ENCODE measurements at places on chromosomes 2 and 18.

DNA sequence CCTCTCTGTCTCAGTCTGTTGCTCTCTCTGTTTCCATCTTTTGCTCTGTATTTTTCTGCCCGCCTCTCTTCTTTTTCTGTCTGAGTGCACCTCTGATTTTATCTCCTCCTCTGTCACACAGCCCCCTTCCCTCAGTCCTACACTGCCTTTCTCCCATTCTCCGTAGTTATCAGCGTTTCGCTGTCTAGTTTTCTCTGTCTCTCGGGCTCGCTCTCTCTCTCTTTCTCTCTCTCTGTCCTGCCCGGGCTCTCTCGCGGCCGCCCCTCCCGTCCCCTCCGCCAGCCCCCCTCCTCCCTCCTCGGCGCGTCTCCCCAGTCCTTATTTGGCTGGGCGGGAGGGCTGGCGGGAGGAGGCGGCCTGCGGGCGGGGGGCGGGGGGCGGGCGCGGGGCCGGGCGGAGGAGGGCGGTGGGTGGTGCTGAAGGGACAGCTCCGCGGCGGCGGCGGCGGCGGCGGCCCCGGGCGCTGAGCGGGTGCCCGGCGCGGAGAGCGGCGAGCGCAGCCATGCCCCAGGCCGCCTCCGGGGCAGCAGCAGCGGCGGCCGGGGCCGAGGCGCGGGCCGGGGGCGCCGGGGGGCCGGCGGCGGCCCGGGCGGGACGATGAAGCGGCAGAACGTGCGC lies at the start of gene KCNK3:
Gene KCNK3 (plus strand): TSS at position 444 of the 618 bp plus-strand sequence. CDS start 154 bp downstream, at position 598.
- peak; percentile 4 for DNase-seq

DNA sequence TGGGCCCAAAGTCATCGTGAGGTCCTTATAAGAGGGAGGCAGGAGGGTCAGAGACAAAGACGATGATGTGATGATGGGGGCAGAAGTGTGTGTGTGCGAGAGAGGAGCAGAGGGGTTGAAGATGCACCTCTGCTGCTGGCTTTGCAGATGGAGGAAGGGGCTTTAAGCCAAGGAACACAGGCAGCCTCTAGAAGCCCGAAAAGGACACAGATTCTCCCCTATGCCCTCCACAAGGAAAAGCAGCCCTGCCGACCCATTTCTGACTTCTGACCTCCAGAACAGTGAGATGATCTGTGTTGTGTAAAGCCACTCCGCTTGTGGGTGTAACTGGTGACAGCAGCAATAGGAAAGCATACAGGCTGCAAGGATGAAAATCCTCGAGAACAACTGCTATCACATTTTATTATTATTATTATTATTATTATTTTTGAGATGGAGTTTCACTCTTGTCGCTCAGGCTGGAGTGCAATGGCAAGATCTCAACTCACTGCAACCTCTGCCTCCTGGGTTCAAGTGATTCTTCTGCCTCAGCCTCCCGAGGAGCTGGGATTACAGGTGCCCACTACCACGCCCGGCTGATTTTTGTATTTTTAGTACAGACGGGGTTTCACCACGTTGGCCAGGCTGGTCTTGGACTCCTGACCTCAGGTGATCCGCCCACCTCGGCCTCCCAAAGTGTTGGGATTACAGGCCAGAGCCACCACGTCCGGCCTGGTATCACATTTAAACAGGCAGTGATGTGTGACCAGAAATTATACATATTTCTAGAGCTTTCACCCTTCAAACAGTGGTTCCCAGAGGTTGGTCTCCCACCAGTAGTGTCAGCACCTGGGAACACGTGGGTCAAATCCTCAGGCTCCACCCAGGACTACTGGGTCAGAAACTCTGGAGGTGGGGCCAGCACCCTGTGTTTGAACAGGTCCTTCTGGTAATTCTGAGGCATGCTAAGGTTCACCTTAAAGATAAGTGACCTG lies 170.5 kb downstream of the TGIF1 start:
- DNase-seq = no peak

DNA sequence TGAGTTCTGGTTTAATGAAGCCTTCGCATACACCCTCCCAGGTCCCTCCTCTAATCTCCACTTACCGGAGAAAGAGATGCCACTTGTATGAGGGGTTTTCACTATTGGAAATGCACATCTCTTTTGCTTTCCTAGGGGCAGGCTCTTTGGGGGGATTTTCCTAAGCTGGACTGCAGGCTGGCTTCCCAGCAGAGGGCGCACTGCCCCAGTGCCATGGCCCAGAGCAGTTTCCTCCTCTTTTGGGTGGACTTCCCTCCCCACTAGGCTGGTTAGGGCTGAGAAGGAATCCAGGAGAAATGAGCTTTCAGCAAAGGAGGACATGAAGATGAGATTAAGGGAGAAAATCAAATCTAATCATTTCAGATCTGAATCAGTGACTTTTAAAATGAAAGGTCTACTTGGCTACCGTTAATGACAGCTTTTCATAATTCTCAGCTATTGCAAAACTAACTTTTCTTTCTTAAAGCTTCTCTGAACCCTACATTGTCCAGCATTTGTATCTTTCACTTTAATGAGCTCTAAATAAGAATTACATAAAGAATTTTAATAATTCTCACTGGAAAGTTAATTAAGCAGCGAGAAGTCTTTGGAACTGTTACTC lies 784.1 kb upstream of the FANCL start:
- DNase-seq = peak; percentile 1

GRCh38 chr2:205139822-205140463 lies 542.4 kb upstream of the NRP2 start:
- no peak for DNase-seq

DNA sequence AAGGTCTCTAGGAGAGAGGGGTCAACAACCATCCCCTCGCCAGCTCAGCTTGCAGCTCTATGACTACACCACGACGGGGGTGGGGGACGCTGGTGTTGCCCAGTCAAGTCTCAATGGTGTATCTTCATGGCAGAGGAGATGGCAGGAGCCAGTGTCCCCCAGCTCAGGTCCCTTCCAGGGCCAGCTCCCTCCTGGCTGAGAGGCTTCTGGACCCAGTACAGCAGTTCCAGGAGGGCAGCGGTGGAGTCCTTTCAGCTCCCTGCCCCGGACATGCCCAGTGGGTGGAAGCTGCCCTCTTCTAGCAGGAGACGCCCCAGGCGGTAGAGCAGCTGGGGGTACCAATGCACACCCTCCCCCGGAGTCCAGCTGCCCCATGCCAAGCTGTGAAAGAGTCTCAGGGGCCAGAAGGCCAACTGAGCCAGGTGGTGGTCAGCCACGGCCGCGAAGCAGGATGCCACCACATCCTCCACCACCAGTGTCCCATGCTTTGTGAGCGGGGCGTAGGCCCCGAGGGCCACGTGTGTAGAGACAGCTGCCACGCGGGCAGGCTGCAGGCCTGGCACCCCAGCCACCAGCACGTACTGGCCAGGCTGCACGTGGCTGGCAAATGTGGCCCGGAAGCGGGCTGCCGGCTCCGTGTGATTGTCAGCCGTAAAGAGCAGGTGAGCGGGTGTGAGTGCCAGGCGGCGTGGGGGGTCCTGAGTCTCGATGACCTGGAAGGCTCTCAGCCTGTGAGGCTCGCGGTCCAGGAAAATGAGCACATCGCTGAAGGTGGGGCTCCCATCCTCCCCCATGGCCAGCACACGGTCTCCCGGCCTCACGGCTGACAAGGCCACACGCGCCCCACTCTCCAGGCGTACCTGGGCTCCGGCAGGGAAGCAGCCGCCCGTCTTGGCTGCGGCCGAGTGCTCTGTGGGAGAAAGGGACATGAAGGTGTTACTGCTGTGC lies 5.5 kb downstream of the IHH start:
- no peak for DNase-seq

- no peak for DNase-seq
Measured at GRCh38 chr2:128454980-128455720, 136.5 kb upstream of the HS6ST1 start.

GRCh38 chr18:28065031-28065792 lies 111.7 kb downstream of the CDH2 start:
- DNase-seq = no peak

DNA sequence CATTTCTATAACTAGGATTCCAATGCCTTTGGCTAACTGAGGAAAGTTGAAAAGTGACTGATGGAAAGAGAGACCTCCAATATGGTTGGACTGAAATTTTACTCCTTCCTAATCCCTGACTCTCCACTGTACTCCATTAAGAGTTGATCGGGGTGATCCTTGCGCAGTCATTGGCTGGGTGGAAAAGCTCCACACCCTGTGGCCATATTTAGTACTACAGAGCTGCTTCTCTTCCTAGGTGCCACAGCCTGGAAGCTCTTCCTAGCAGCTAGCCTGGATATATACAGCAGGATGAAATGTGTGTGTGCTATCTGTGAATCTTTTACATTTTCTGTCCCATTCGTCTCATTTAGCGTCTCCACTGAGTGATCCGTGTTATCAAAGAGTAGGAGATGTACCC lies 71.2 kb downstream of the MEP1B start:
- no peak for DNase-seq

GRCh38 chr18:48500517-48500916 lies 38.3 kb upstream of the CTIF start:
- DNase-seq = no peak

DNA sequence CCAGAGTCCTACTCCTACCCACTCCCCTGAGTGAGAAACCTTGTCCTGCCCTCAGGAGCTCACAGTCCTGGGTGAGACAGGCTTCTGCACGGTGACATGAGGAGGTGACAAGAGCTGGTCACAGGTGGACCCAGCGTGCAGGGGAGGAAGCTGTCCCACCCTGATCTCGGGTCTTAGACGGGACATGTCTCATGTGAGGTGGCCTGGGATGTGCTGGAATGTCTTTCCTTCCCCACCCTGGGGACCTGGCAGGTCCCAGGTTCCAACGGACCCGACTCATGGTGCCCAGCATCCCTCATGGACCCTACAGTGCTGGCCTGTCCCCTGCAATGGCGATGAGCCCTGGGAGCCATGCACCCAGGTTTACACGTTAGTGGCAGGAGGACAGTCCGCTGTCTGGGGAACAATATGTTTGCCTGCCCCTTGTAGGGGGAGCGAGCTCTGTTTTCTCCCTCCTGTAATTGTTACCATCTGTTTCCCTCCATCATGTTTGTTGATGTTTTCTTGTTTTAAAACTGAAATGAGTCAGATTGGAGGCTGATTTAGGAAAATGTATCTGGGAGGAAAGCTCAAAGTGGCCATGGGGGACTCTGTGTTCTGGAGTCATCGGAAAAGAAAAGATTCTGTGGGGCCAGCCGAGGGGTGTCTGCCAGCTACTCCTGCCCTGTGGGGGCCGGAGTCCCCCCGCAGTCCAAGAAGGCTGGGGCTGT lies 238.1 kb downstream of the KLHL29 start:
- DNase-seq = no peak

DNA sequence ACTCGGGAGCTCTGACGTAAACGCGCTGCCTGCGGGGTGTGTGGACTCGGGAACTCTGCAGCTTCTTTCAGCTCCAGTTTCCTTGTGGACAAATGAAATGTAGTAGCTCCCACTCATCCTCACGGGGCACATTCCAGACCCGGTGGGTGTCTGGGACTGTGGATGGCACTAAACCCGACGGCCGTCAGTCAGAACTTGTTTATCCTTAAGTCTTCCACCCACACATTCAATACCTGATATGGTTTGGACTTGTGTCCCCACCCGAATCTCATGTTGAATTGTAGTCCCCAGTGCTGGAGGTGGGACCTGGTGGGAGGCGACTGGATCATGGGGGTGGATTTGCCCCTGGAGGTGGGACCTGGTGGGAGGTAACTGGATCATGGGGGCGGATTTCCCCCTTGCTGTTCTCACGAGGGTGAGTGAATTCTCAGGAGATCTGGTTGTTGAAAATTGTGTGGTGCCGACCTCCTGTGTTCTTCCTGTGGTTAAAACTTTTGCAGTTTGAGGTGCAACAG lies 81.2 kb upstream of the SNTG2 start:
- DNase-seq = no peak

- no peak for DNase-seq
Measured at GRCh38 chr18:77100751-77101355, 31.7 kb downstream of the MBP start.

DNA sequence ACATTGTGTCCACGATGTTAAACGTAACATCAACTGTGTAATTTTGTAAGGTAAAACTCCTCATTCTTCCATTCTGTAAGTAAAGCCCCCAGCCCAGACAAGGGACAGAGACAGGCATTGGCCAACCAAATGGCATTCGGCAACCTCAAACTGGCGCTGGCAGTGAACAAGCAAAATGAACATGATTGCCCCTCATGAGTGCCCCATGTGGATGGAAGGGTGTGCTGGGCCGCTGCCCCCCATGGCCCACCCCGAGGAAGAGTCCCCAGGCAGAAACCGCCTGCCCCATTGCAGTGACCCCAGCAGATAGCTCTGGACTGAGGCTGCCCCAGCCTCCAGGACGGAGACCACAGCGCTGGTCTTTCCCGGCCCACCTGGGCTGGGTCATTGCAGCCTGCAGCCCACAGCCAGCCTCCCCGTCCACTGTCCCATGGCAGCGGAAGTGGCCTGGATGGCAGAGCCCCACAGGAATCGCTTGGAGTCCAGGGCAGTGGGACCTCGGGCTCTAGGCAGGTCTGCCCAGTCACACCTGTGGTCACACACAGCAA lies 220.2 kb downstream of the HDAC4 start:
- no peak for DNase-seq

DNA sequence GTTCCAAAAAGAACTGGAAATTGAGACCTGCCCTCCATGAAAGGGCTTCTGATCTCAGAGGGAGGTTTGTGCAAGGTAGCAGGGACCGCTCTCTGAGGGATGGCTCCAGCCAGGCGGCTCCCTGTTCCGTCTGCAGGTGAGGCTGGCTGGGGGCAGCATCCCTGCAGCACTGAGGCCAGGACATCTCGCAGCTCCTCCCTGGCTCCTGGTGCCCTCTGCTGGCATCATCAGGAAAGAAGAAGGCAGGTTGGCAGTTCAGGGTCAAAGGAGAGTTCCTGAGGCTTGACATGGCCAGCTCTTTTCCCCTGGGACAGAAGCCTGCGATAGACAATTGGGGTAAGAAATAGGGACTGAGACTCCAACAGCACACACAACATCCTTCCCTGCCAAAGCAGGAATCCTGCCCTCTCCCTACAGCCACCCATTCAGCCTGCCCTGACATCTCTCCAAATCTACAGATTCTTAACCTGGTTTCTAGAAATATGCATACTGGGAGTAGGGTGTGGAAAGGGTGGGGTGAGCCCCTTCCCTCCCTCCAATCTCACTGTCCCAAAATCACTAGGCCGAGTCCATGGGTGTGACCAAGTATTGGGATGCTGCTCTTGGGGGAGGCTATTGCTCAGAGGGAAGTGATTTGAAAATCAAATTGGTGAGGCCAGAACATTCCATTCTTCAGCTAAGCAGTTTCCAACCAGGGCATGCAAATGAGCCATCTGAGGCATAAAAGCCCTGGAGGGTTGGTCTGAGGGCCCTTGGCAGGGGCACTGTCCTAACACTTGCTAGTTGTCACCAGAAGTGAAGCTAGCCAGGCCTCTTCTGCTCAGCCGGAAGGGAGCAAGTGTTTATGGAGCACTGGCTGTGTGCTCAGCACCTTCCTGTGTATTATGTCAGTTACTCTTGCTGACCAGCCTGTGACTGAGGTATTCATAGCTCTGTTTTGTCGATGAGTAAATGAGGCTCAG lies 185.4 kb downstream of the TFCP2L1 start:
- DNase-seq = no peak

GRCh38 chr2:138718405-138718804 lies 61.8 kb downstream of the NXPH2 start:
- DNase-seq = no peak

DNA sequence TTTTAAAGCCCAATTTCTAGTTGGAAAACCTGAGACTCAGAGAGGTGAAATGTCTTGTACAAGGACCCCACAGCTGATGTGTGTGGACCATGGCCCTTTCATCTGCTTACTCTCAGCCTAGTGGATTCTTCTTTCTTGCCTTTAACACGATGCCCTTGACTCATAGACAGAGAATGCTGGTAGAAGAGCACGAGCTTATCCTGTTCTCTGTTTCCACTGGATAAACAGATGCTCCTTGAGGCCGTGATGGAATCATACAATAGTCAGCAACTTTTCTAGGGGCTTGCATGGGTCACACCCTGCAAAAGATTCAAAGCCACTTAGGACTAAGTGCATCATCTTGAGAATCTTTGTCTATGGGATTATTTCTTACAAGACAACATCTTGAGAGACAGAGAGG lies 50.9 kb downstream of the MYCN start:
- no peak for DNase-seq
